ENCODE measurements at places on chromosomes 6 and 20.

- no peak overlapping the region for H3K27ac ChIP-seq
- no peak overlapping the region for H3K4me3 ChIP-seq
- H3K36me3 ChIP-seq = no peaks in the 10 kb centered on the region
- DNase-seq = no peak
These were observed 66.9 kb downstream of the ARID1B start for GRCh38 chr6:156844089-156844488.

DNA sequence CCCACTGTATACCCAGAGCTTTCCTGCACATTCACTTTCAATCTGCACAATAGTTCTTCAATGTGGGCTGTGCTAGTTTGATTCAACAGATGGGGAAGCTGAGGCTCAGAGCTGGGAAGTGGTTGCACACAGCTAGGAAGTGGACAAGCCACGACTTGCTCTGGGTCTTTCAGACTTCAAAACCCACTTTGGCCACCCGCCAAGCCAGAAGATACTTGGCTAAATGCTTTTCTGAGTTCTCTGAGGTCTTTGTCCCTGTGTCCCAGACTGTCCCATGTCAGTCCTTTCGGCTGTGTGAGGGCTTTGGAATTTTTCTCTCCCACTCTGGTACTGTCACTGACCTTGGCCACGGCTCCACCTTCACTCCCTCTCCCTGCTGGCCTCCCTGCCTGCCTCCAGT lies 10.6 kb downstream of the PDYN start:
- H3K4me1 ChIP-seq = no peaks in the 10 kb centered on the region
- H3K36me3 ChIP-seq = no peaks in the 10 kb centered on the region
- DNase-seq = no peak
- H3K27me3 ChIP-seq = peaks cover 54% of the 10 kb centered on the region
- H3K4me3 ChIP-seq = no peak overlapping the region

- H3K27ac ChIP-seq = no peak overlapping the region
- H3K4me1 ChIP-seq = no peaks in the 10 kb centered on the region
- DNase-seq = peak; percentile 22
- H3K36me3 ChIP-seq = no peaks in the 10 kb centered on the region
- H3K27me3 ChIP-seq = no peaks in the 10 kb centered on the region
These were observed 103.1 kb upstream of the SPACA1 start for GRCh38 chr6:87944541-87944954.

- DNase-seq = no peak
- H3K27ac ChIP-seq = no peak overlapping the region
- H3K27me3 ChIP-seq = no peaks in the 10 kb centered on the region
- H3K4me1 ChIP-seq = no peaks in the 10 kb centered on the region
These were observed 97.7 kb downstream of the PSMB1 start for GRCh38 chr6:170455335-170455979.

- no peak overlapping the region for H3K4me3 ChIP-seq
- H3K4me1 ChIP-seq = peaks cover 23% of the 10 kb centered on the region
- no peaks in the 10 kb centered on the region for H3K36me3 ChIP-seq
- DNase-seq = no peak
- H3K27ac ChIP-seq = peak overlapping the region; percentile 73
These were observed 59.7 kb upstream of the PTPN1 start for GRCh38 chr20:50450493-50450826.

DNA sequence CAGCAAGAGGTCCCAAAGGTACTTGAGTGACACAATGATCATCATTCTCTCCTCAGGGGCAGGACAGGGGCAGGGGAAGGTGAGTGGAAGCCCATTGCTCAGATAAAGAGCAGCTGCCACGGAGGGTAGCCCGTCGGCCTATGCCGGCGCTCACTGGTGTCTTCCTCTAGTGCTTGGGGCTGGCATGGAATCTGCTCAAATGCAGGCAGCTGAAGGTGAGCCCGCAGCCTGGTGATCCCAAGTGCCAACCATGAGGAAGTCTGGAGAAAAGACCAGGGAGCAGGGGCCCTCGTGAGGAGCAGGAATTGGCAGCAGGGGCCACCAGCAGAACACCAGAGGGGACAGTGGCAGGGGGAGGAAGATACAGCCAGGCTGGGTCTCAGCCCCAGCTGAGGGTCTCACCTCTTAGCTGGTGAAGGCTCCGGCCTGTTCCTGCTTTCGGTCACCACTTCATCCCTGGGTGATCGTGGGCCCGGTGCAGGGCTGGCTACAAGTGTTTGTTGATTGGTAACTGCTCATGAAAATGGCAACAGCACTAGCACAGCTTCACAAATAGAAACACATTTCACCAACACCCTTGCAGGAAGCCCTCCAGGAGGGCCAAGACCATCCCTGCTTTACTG lies 24.7 kb downstream of the RBCK1 start:
- peaks cover 4% of the 10 kb centered on the region for H3K36me3 ChIP-seq
- H3K27ac ChIP-seq = no peak overlapping the region
- no peaks in the 10 kb centered on the region for H3K27me3 ChIP-seq
- no peak overlapping the region for H3K4me3 ChIP-seq

DNA sequence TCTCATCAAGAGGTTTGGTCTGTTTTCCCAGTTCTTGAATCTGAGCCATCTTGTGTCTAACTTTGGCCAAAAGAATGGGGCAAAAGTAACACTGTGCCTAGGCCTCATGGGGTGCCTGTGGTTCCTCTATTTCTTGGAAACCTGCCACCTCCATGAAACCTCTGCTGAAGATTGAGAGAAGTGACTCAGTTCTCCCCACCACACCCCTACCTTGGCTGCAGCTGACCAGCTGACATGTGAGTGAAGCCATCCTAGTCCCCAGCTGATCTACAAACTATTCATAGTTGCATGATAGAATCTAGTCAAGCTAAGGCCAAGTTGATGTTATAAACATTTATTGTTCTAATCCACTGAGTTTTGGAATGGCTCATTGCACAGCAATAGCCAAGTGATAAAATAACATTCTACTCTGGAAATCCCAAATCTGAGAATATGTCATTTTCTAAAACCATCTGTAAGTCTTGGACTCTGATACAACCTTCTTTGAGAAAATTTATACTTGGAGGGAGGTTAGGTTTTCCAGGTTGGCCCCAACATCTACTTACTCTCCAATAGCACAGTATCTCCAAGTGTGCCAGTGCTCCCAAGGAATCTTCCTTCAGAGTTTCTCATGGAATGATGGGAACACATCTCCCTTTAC lies 107.0 kb upstream of the SMLR1 start:
- no peaks in the 10 kb centered on the region for H3K4me1 ChIP-seq
- H3K27ac ChIP-seq = no peak overlapping the region
- no peaks in the 10 kb centered on the region for H3K27me3 ChIP-seq
- no peak overlapping the region for H3K4me3 ChIP-seq
- no peak for DNase-seq

DNA sequence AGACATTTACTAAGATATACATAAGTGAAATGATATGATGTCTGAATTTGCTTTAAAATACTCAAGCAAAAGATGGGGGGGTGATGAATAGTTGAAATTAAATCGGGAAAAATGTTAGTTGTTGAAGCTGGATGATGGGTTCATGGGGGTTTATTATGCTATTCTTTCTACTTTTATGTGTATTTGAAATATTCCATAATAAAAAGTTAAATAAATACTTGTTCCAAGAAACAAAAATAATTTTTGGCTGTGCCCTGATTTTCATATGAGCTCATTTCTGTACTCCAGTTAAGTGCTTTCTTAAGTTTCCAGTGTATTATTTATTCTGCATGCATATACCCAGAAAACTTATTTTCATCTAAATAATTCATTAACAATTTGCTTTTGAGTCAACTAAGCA lies 138.6 kb downstream of the AIG1 start:
- no peaks in the 10 kb centered on the region for H3K4me1 ChIP-seq
- no peaks in the 10 kb centered on the region for H3K27me3 ChIP-seq
- H3K36me3 ChIP-seq = no peaks in the 10 kb centered on the region
- no peak overlapping the region for H3K4me3 ChIP-seq
- DNase-seq = no peak
